ENCODE measurements at places on chromosomes 7 and 10. TPM values are rescaled to one million over a fixed set of nuclear protein-coding genes. Genes with fewer than 3 reads are reported as not detected.

Gene WASHC2A
- 39.8 TPM for total RNA-seq

Gene MOGAT3
- not detected for total RNA-seq

Gene ATOH7
- 0.94 TPM for total RNA-seq

Gene VIPR2
- 0.63 TPM for total RNA-seq

All from parietal lobe (tissue), 2 donors.